ENCODE measurements at places on chromosomes 6 and 20.
A peak's percentile ranks its signal among the peaks of the same experiment; 100 is the strongest.

- DNase-seq: peak; percentile 56
Measured at GRCh38 chr6:116556065-116556464, 2.5 kb downstream of the CALHM4 start.

GRCh38 chr6:151004383-151005024 is 139.0 kb downstream of the MTHFD1L start:
- peak; percentile 85 for DNase-seq

- peak; percentile 98 for DNase-seq
Measured at GRCh38 chr6:33271468-33272274, at the start of the genes RPS18 and VPS52. RPS18 (plus strand) TSS chr6:33272075; CDS start chr6:33272120, 45 bp downstream. VPS52 (minus strand) TSS chr6:33271876; CDS start chr6:33271675, 201 bp downstream.

- no peak for DNase-seq
Measured at GRCh38 chr6:83044091-83044768, 21.4 kb downstream of the UBE3D start.

GRCh38 chr6:163630572-163630971 is 216.1 kb downstream of the QKI start:
- no peak for DNase-seq

- no peak for DNase-seq
Measured at GRCh38 chr6:70162972-70163371, 139.9 kb downstream of the COL9A1 start.
